ENCODE measurements at places on chromosomes 16 and 17.
A peak's percentile ranks its signal among the peaks of the same experiment; 100 is the strongest.

GRCh38 chr17:1735418-1735817 lies 7.3 kb upstream of the SERPINF2 start:
- DNase-seq: no peak

- no peak for DNase-seq
These were observed 3.7 kb downstream of the RHBDL3 start for GRCh38 chr17:32269377-32269776.

DNA sequence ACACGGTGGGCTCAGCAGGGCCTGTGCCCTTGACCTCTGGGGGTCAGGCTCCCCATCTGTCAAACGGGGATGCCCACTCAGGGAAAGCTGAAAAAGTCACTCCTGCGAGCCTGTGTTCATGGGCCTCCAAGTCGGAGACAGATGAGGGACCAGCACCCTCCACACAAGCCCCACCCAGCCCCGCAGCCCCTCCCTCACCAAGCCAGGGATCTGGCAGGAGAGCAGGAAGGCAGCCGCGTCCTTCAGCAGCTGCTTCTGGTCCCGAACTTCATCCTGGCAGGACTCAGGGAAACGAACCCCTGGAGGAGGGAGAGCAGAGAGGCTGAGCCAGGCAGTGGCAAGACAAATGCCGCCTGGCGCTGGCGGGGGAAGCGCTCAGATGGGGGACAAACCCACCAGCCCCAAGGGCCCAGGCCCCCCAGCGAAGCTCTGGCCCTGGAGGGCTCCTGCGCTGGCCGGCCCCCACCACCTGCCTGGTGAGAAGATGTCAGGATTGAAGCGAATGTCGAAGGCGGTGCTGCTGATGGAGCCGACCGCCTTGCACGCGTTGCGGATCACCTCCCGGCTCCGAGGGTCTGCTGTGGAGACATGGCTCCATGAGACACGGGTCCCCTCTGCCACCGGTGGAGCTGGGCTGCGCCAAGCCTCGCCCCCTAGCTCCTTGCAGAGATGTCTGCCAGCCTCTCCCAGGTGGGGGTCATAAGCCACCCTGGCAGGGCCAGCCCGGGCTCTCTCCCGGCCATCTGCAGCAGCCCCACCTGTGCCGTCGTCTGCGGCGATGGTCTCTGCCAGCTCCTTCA lies 15.4 kb downstream of the CLUH start:
- DNase-seq: no peak

- no peak for DNase-seq
These were observed 201.0 kb upstream of the WSCD1 start for GRCh38 chr17:5869041-5869745.

DNA sequence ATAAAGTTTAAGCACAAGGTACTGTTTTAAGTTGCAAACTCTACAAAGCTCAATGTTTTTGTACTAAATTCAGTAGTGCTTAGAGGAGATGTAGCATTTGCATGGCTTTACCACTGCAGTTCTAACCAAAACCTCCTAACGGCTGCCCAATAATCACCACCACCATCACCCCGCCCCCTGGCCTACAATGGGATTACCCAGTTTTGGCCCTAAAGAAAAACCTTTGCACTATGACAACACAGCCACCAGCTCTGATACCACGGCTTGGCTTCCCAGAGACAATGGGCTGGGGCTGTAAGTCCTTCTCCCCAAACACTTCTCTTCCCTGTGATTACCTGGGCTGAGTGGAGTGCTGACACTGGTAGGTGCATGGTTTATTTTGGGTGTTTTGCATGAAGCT lies 58.4 kb upstream of the MTMR4 start:
- DNase-seq: no peak

DNA sequence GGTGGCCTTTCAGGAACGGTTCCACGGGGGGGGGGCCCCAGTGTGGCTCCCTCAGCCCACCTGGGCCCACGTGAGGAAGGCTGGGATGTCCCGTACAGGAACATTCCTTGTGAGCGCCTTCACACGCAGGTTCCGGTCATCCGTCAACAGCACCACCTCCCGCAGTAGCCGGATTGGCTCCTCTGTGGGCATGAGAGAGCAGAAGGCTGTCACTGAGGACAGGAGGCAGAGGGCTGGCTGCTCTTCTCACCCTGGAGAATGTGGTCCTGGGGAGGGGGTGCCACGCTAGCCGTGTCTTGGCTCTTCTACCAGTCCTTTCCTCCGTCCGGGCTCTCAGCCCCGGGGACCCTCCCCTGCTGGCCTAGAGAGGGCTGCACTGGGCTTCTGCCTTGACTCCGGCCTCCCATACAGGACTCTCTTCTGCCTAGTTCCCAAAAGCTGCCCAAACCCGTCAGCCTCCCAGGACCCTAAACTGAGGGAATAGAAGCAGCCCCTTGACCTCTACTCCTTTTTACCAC lies 6.6 kb downstream of the HIC1 start:
- no peak for DNase-seq

DNA sequence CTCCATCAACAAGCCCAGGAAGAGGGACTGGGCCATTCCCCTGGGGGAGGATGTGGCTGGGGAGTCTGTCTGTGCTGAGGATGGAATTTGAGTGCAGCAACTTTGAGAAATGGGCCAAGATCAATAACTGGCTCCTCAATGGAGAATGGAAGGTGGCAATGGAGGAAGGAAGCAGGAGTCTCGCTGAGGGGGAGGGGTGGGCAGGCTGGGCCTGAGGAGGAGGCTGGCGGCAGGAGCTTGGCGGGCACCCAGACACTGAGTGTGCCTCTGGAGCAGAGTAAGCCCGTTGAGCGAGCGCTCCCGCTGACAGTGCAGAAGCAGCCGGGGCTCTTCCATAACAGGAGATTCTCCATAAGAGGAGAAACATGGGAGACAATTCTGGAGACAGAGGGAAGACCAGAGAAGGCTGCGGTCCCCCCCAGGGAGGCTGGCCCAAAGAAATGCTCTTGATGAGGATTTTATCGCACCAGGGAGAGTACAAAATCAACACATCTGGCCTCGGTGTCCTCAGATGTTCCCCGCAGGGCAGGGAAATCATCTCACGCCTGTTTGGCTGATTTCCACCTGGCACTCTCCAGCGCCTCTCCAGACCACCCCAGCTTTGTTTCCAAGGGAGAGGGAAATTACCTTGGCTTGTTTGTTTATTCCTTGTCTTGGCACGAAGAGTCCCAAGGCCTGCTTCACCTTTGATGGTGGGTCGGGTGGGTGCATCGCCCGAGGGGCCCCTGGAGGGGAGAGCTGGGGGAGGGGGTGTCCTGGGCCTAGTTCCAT lies 2.8 kb upstream of the MMP15 start:
- no peak for DNase-seq

- DNase-seq: no peak
These were observed 69.2 kb upstream of the DHX40 start for GRCh38 chr17:59496178-59496577.

DNA sequence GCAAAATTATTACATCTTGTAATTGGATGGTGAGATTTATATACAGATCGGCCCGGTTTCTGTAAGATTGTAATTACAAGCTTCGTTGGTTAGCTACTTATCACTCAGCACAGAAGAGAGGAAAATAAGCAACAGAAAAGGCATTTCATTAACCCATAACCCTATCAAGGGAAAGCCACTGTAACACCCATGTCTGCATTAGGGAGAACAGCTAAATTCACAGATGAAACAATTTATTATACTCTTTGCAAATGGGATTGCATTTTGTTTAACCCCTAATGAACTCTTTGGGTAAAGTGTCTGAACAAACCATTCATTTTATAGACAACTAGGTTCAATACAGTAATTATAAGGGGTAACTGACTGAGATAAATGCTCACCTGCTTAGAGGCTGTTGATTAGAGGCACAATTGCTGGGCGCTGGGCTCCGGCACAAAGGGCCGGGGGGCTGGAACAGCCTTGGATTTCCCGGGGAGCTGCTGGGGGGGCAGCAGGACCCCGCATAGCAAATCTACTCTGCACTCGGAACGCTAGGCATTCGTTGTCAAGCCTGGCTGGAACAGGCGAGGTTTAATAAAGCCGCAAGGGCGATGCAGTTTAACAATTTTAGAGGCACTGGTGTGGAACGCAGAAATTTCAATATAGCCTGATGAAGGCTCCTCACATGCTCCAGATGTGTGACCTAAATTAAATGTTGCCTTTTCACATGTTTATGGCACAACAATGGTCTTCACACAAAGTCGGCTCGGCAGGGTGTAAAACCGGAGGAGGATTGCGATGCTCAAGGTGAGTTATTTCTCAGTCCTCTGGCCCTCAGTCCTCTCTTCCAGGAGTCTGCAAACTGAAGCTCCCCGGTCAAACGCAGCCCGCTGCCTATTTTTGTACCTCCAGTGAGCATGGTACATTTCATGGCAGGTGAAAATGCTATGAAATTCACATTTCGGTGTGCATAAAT lies 134.0 kb upstream of the IRX6 start:
- DNase-seq: no peak

GRCh38 chr17:31216031-31216751 lies 80.8 kb downstream of the OMG start:
- peak; percentile 32 for DNase-seq

DNA sequence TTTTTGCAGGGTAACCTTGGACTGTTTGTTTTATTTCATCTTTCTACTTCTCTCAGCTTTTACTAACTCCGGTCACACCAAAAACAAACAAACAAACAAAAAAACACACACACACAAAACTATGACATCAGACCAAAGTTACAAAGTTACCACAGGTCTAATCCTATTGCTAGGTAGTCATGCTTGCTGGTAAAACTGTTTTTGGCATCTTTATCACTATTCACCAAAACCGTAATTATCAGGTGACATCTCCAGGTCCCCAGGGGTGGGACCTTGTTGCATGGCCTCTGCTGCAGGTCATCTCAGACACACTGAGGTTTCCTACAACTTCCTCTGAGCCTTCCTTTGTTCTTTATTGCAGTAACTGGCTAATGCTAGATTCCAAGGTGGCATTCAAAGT lies 162.3 kb downstream of the ABCA8 start:
- DNase-seq: no peak

- no peak for DNase-seq
These were observed 36.1 kb upstream of the PHB1 start for GRCh38 chr17:49450735-49451134.

DNA sequence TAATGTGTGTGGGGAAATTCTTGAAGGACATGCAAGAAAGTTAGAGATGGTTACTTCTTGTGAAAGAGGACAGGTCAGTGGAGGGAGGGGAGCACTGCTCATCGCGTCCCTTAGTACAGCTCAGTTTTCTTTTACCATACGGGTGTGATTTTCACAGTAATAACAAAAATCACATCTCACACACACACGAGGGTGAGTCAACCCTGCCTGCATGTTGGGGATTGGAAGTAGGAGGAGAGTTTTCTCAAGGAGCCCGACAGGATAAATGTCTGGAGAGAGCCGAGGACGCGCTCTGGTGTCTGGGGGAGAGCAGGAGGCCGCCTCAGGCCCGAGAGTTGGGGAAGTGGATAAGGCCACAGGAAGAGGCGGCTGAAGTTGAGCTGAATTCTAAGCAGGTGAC lies 16.4 kb downstream of the PLCD3 start:
- DNase-seq: no peak

DNA sequence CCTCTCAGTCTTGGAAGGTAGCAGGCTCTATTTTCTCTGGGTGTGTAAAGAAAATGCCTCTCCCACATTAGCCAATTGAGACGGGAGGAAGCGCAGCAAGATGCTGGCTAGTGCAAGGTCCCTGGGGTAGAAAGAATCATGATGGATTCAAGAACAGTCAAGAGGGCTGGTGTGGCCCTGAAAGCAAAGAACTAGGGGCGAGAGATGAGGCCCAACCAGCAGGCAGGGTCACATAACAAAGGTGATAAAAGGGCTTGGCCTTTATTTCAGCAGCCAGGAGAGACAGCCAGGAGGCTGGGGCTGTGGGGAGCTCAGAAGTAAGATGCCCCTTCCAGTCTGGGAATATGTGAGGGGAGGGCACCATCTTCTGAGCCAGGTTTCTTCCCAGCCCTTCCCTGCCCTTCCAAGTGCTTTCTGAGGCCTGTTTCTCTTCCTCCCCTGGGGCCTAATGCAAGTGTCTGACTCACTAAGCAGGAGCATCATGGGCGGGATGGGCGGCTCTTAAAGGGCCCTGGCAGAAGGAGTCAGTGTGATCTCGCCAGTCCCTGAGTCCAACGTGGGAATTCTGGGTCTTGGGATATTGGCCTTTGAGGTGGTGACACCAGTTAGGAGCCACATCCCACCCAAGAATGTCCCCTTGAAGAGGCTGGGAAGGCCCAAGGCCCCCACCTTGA lies 3.9 kb upstream of the NLRC5 start:
- DNase-seq: no peak

- no peak for DNase-seq
These were observed 54.3 kb downstream of the NEUROD2 start for GRCh38 chr17:39553341-39553945.

DNA sequence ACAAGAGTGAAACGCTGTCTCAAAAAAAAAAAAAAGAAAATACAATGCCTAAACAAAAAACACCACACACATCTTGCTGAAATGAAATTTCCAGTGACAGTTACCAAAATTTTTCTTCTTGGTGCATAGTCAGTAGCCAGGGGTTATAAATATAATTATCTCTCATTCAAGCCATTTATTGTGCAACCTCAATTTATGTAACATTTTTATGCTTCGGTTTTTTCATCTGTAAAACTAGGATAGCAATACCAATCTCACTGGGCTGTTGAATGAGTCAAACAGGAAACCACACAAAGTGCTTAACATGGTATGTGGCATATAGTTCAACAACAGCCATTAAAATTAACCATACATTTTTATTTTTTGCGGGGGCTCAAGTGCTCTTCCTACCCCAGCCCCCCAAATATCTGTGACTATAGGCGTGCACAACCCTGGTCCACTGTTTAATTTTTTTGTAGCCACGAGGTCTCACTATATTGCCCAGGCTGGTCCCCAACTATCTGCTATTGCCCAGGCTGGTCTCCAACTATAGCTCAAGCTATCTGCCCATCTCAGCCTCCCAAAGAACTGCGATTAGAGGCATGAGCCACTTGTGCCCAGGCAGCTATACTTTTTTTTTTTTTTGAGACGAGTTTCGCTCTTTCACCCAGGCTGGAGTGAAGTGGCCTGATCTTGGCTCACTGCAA lies 2.6 kb downstream of the COG4 start:
- no peak for DNase-seq

DNA sequence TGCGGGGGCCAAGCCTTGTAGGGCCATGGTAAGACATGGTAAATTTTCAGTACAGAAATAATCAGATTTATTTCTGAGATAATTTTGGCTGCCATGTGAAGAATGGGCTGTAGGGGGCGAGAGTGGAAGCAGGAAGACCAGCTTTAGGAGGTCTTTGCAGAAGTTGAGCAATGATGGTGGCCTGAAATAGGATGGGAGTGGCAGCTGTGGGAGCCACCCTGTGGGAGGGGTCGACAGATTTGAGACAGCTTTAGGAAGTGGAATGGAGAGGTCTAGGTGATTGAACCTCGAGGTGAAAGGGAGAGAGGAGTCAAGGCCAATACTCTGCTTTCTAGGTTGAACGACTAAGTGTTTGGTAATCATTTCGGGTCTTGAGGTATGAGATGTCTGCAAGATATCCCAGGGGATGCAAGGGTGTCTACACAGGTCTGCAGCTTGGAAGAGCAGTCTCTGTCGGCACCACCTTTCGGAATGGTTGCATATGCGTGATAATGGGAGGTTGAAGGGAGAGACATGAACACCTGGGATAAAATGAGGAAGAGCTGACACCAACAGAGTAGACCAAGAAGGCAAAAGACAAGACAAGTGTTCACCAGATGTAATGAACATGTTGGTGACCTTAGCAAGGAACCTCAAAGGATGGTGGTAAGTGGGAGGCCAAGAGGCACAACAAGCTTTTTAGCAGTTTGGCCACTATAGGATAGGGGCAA lies 4.2 kb upstream of the ATXN7L3 start:
- DNase-seq: peak; percentile 71

- peak; percentile 84 for DNase-seq
These were observed 16.8 kb upstream of the RMI2 start for GRCh38 chr16:11328172-11329070.
